GM12878 (cell line): ENCODE measurements at places on chromosomes 5 and 9. TPM values are rescaled to one million over a fixed set of nuclear protein-coding genes. Genes with fewer than 3 reads are reported as not detected.
A peak's percentile ranks its signal among the peaks of the same experiment; 100 is the strongest.

DNA sequence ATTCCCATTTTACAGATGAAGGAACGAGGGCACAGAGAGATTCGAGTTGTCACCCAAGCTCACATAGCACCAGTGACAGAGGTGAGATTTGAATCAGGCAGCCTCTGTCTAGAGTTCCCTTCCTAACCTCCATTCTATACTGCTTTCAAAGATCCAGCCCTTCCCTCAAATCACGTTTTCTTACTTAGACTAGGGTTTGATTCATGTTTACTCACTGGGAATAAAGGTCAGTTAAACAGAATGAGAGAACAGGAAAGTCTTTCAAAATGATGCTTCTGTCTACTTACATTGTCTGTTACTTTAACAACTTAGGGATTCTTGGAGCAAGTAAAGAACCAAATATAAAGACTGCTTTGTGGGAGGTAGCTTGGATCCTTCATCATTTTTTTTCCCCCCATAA, 40.0 kb downstream of the ZFAND5 start:
- no peaks in the 10 kb centered on the region for H3K4me1 ChIP-seq

GRCh38 chr5:56871777-56872176, 37.6 kb upstream of the SETD9 start:
- no peak for DNase-seq
- H3K4me3 ChIP-seq, result no peak overlapping the region
- peaks cover 2% of the 10 kb centered on the region; the same call in 1 of the 2 replicates for H3K36me3 ChIP-seq
- H3K4me1 ChIP-seq, result no peaks in the 10 kb centered on the region

GRCh38 chr9:121299467-121300282, 31.7 kb downstream of the GSN start:
- H3K4me3 ChIP-seq, result peak overlapping the region; percentile 36; the same call in 1 of the 2 replicates
- no peak overlapping the region for H3K27ac ChIP-seq
- H3K4me1 ChIP-seq, result peaks cover 4% of the 10 kb centered on the region; the same call in 1 of the 2 replicates
- H3K36me3 ChIP-seq, result no peaks in the 10 kb centered on the region
- no peaks in the 10 kb centered on the region for H3K27me3 ChIP-seq

- DNase-seq, result no peak
- H3K36me3 ChIP-seq, result peaks cover 7% of the 10 kb centered on the region
- no peaks in the 10 kb centered on the region for H3K27me3 ChIP-seq
- H3K4me1 ChIP-seq, result peaks cover 44% of the 10 kb centered on the region
- no peak overlapping the region for H3K4me3 ChIP-seq
- peak overlapping the region; percentile 95 for H3K27ac ChIP-seq
These were observed 54.8 kb downstream of the MAPKAP1 start for GRCh38 chr9:125652233-125652594.

DNA sequence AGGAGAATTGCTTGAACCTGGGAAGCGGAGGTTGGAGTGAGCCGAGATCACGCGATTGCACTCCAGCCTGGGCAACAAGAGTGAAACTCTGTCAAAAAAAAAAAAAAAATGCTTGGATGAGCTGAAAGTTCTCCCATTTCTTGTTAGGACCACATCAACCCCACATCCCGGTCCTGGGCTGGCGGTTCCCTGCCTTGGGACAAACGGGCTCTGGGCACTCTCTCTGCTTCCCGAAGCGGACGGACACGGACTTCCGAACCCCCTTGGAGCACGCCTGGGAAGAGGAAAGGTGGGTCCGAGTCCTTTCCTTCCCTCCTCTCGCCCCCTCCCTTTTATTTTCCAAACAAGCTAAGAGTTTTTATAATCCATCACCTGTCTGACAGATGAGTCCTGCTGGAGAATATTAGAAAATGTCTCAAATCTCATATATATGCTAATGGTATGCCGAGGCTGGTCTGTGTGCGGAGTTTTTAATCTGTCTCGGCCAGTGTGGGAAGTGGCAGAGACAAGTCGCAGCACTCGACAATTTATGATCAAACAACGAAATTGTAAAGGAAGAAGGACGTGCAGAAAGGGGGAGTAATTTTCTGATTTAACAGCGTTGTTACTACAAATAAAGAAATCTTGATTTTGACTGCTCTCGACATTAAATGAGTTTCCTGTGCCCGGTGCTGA, 257.9 kb upstream of the IRX4 start:
- H3K27ac ChIP-seq, result no peak overlapping the region
- no peak overlapping the region for H3K4me3 ChIP-seq
- DNase-seq, result no peak
- no peaks in the 10 kb centered on the region for H3K27me3 ChIP-seq

GRCh38 chr5:171755354-171755821, 30.2 kb upstream of the SMIM23 start:
- H3K27ac ChIP-seq, result no peak overlapping the region
- no peaks in the 10 kb centered on the region for H3K4me1 ChIP-seq
- H3K27me3 ChIP-seq, result no peaks in the 10 kb centered on the region; the same call in 1 of the 2 replicates
- no peaks in the 10 kb centered on the region for H3K36me3 ChIP-seq
- DNase-seq, result no peak

- no peaks in the 10 kb centered on the region for H3K36me3 ChIP-seq
- no peak for DNase-seq
- no peaks in the 10 kb centered on the region for H3K4me1 ChIP-seq
- H3K27ac ChIP-seq, result no peak overlapping the region
- H3K4me3 ChIP-seq, result no peak overlapping the region
These were observed 28.7 kb downstream of the PROP1 start for GRCh38 chr5:177967221-177967887.

GRCh38 chr5:109454731-109455505, 45.1 kb upstream of the PJA2 start:
- no peak overlapping the region for H3K27ac ChIP-seq
- no peak for DNase-seq
- H3K4me3 ChIP-seq, result no peak overlapping the region
- no peaks in the 10 kb centered on the region for H3K4me1 ChIP-seq
- no peaks in the 10 kb centered on the region for H3K27me3 ChIP-seq

- no peak overlapping the region for H3K27ac ChIP-seq
- no peaks in the 10 kb centered on the region; the same call in 1 of the 2 replicates for H3K4me1 ChIP-seq
- H3K27me3 ChIP-seq, result no peaks in the 10 kb centered on the region
- no peak for DNase-seq
These were observed 19.6 kb downstream of the IPPK start for GRCh38 chr9:92650296-92650695.

DNA sequence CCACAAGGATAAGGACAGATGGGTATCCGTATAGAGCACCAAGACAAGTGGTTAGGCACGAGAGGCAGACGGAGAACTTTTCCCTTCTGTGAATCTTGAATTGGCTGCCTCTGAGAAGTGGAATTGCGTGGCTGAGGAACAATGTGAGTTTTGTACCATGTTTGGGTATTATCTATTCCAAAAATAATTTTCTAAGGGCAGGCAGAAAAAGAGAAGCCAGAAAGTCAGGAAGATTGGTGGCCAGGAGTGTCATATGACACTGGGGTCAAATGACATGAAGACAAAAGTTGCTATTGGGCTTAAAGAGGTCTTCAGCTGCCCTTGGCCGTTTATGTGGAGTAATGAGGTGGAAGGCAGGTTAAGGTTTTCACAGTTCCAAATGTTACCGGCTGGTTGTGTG, 14.5 kb downstream of the HABP4 start:
- no peak overlapping the region for H3K4me3 ChIP-seq
- no peaks in the 10 kb centered on the region for H3K4me1 ChIP-seq
- no peaks in the 10 kb centered on the region for H3K36me3 ChIP-seq

DNA sequence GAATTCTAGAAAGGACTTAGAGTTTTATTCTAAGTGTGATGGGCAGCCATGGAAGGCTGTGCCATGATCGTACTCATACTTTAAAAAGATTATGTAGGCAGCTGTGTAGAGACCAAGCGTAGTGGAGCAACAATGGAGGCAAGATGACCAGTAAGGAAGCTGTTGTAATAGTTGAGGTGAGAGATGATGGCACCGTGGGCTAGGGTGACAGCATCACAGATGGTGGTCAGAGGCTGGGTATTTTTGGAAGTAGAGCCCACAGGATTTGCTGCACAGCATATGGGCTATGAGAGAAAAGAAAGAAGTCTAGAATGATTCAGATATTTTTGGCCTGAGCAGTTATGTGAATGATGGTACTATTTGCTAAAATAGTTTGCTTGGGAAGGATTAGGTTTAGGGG, 7.7 kb downstream of the ARHGAP26 start:
- H3K27me3 ChIP-seq, result no peaks in the 10 kb centered on the region
- DNase-seq, result no peak
- H3K4me3 ChIP-seq, result no peak overlapping the region
- no peaks in the 10 kb centered on the region for H3K4me1 ChIP-seq

DNA sequence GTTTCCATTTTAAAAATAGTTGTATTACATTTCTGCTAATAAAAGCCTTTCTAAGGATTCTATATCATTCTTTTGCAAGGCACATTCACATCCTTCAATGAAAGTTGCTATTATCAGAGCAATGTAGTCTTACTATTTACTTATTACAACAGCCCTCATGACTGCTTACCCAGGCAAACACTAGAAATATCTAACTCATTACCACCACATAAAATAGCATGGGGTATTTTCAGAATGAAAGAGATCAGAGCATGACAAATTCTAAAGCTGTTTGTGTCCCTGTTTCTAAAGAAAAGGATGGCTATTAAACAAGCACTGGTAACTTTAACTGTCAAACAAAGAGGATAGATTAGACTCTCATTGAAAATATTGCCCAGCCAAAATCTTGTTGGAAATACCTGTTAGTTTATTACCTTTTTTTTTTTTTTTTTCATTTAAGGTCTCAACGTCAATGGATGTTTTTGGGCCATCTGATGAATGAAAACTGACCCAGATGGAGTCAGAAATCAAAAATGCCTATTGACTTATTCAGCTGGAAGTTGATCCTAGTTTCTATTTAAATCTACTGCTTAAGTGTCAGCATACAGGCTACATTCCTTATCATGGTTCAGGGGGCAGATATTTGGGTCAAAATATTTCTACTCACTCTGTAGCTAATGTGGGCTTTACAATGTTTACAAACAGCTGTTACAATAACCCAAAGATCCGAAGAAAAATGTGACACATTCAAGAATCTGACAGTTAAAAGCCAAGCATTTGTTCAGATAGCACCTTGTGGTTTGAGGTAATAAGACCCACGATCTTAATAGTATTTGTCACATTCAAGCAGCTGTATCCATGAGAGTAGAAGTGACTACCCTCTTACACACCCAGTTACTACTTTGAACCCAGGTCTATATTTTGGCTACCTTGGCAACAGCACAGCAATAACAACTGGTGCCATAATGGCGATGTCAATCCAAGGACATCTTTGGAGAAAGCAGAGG, 554.8 kb upstream of the MEF2C start:
- peaks cover 29% of the 10 kb centered on the region; the same call in 1 of the 2 replicates for H3K4me1 ChIP-seq
- DNase-seq, result no peak
- no peak overlapping the region for H3K4me3 ChIP-seq
- H3K36me3 ChIP-seq, result no peaks in the 10 kb centered on the region

DNA sequence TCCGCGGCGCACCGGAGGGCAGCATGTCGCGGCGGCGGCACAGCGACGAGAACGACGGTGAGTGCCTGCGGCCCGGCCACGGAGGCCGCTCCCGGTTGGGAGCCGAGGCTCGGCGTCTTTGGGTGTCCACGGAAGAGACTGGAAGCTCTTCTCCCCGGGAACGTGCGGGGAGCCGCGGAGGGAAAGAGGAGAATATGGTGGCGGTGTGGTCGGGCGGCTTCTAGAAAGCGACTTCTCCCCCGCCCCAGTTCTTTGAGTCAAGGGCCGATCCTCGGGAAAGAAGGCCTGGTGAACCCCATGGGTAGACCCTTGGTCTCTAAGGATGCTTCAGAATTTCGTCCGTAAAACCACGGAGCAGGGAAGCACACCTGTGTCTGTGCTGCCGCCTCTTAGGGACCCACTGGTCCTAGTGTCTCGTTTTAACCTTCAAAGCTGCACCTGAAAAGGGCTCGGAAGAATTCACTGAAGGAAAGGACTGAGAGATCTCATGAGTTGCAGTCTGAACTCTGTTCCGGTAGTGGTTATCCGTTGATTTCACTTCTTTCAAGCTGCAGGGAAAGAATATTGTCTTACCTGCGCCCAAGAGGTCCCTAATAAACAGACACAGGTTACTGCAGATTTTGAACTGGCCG, 354 bp downstream of the NCBP1 start:
- peaks cover 5% of the 10 kb centered on the region; the same call in 1 of the 2 replicates for H3K4me1 ChIP-seq
- no peak for DNase-seq
- no peaks in the 10 kb centered on the region for H3K27me3 ChIP-seq
- peak overlapping the region; percentile 96 for H3K4me3 ChIP-seq

DNA sequence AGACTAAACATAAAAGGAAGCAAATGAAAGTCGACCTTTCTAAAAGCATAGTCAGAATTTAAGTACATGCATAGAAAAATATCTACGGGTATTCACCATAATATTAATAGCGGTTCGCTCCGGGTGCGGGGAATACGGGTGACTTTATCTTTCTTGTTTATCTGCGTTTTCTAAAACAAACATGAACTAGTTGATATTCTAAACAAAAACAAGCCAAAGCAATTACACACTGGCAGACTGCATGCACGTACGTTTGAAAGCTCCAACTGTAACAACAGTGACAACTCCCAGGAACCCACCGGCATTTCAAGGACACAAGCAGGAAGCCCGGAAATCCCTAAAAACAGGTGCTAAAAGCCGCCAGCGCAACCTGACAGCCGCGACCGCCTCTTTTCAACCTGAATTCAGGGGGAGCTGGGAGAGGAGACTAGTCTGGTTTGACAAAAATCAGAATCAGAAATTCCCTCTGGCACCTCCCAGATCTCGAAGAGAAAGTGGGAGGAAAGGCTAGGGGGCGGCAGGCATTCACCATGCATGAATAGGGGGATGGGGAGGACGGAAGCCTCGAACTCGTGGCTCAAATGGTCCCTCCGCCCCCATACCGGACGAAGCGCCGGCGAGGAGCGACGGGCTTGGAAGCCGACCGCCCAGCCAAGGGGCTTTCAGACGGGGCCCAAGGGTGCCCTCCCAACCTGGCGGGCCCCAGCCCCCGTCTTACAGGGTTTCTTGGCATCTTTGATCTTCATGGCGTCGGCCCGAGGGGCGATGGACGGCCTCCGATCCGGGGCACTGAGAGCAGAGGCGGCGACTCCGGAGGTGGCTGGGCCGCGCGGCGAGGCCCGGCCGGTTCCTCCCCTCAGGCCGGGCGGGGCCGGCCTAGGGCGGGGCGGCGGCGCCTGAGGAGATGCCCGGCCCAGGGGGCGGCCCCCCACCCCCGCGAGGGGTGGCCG, at the start of gene PANK3:
Gene PANK3 (minus strand): TSS at position 831 of the 950 bp plus-strand sequence. CDS start 85 bp downstream, at position 746.
- peak within 1 kb of the TSS; percentile 89 for H3K4me3 ChIP-seq
- DNase-seq, result no peak
- no peaks in the 10 kb centered on the region for H3K36me3 ChIP-seq
- H3K27ac ChIP-seq, result peak within 1 kb of the TSS; percentile 98
- H3K27me3 ChIP-seq, result no peaks in the 10 kb centered on the region

DNA sequence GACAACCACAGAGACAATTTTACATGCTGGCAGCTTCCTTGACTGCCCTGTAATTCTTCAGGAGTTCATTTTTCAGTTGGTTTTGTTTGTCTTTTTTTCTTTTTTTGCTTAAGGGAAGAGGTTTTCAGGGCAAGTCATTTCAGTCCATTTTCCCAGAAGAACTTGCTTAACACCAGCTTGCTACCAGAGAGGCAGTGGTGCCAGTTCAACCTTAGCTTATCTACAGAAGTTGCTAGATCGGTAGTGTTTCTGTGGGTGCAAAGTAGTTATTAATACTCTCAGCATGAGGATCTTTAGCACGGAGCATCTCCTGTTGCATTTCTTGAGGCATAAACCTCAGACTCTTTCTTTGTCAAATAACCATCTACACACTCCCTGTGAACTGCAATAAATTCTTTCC, 1.1 kb downstream of the SPEF2 start:
- no peak overlapping the region for H3K4me3 ChIP-seq
- no peak for DNase-seq
- no peak overlapping the region for H3K27ac ChIP-seq
- no peaks in the 10 kb centered on the region for H3K4me1 ChIP-seq
- no peaks in the 10 kb centered on the region for H3K27me3 ChIP-seq
- H3K36me3 ChIP-seq, result no peaks in the 10 kb centered on the region

The BARHL1 gene
- not detected in 2 replicates for polyA plus RNA-seq

The SLC36A2 gene
- polyA plus RNA-seq, result not detected in 2 replicates

The CTSV gene
- 0.27 and 0.38 TPM in 2 replicates for polyA plus RNA-seq

The BOD1 gene
- 30.7 and 30.8 TPM in 2 replicates for polyA plus RNA-seq

The WDR31 gene
- polyA plus RNA-seq, result 0.97 and 1.7 TPM in 2 replicates

The SLC6A3 gene
- polyA plus RNA-seq, result not detected in 2 replicates

The PCDHB12 gene
- 0.08 TPM in 1 of 2 replicates, not detected in the other for polyA plus RNA-seq
